ENCODE measurements at places on chromosomes 16 and 17.
A peak's percentile ranks its signal among the peaks of the same experiment; 100 is the strongest.

DNA sequence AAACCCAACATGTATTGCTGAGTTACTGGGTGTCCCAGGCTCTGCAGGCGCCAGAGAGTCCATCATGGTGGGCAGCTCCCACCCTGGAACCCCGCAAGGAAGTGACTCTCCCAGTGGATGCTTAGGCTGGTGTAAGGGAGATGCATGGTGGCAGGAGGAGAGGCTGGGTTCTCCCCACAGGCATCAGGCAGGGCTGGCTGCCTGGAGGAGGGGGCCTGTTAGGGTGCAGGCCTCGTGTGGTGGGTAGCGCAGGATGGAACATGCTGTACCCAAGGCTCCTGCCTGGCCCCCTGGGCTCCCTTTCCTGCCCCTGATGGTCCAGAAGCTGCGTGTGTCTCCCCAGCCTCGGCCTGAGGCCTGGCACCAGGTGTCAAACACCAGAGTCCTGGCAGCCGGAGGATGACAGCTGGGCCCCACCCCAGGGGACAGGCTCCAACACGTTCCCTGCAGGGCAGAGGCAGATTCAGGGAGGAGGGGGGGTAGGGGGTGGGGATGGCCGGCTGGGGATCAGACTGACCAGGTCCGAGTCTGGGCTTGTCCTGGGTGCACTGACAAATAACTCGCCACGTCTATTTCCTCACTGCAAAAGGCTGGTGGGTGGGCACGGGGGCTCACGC, 40.2 kb upstream of the CIBAR2 start:
- DNase-seq = no peak

- DNase-seq = no peak
Measured at GRCh38 chr16:24980077-24980793, 34.9 kb downstream of the ARHGAP17 start.

GRCh38 chr17:77146882-77147281, 6.1 kb downstream of the SEC14L1 start:
- DNase-seq = no peak

DNA sequence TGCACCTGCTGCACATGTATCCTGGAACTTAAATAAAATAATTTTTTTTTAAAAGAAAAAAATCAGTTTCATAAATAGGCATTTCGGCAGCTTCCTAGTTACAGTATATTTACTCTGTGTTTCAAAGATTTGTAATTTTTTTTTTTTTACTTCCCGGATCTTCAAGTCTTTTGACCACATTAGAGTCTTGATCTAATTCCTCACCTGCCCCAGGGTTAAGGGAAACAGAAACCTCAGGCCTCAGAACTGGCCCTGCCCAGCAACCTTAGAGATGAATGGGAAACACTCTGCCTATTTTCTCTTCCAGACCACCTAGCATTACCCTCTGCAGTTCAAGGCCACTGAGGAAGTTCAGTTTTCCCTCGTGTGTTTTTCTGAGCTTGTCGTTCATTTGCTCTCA, 304.0 kb downstream of the MAF start:
- no peak for DNase-seq

GRCh38 chr16:8848231-8848938, 20.4 kb downstream of the CARHSP1 start:
- DNase-seq = no peak

- DNase-seq = no peak
Measured at GRCh38 chr17:68054296-68054900, 18.9 kb downstream of the KPNA2 start.

GRCh38 chr16:78405833-78406232, 306.4 kb downstream of the WWOX start:
- DNase-seq = no peak

GRCh38 chr17:80471922-80472321, 4.5 kb downstream of the NPTX1 start:
- DNase-seq = no peak

GRCh38 chr17:72501404-72502370, 380.9 kb downstream of the SOX9 start:
- no peak for DNase-seq

- DNase-seq = no peak
Measured at GRCh38 chr17:77686903-77687302, 271.6 kb upstream of the TNRC6C start.

DNA sequence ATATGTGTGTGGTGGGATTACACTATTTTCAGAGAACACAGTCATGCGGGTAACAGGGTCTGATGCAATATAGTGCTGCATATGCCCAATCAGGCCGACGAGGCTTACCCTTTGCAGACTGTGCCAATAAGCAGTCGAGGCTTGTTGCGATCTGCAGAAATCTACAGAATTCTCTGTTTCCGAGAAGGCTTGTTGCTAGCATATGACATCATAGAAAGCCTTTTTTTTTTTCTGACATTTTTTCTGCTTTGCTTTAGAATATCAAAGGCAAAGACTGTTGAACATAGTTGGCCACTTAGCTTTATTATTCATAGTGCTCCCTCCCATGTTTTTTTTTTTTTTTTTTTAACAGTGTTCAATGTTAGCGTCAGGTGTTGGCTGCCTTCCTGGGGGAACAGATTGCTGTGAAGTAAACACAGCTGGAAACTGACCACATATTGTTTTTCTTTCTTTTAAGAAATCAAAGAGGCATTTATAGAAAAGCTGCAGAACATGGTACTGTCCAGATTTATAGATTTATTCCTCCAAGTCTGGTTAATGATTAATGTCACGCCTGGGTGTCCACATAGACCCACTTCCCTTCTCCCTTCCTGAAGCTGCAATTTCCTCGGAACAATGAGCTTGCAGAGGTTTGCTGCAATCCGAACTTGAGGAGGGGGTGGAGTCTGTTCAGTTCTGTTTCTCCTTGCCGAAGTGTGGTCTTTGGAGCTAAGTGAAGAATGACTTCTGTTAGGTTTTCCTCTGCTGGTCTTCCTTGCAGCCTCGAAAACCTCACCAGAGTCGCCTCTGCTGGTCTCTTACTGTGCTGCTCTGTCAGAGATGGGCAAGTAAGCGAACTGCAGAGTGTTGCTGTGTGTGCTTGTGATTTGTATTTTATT, 87.3 kb downstream of the MAP2K6 start:
- DNase-seq = no peak

DNA sequence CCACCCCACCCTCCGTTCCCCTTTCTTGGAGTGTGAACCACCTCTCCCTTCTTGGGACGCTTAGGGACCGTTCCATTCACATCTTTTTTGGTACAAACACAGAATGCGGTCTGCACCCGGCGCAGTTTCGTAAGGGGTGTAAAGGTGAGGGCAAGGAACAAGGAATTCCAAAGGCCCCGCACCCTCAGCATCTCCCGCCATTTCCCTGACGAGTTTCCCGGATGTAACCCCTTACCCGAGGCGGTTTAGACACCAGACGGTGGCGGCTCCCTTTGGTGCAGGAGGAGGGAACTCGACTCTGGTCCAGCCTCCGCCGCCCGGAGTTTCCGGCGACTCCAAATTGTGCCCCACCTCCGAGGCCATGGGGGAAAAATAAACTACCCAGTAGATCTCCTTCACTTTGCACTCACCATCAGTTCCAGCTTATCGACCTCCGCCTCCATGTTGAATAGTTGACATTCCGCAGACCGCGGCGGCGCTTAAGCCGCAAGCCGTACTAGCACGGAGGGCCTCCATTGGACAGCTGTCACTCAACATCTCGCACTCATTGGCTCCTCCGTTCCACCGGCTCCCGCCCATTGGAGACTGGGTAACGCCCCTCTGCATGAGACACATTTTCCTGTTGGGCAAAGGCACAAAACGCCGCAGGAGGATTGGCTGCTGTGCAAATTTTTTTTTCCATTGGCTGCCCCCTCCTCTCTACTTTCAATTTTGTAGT, at the start of gene SKA2:
SKA2 (minus strand) TSS at position 466 of the 718 bp plus-strand sequence; CDS start at position 443, 23 bp downstream.
- DNase-seq = peak; percentile 98

GRCh38 chr16:23847948-23848347, 12.2 kb downstream of the PRKCB start:
- no peak for DNase-seq

- DNase-seq = no peak
Measured at GRCh38 chr17:14310605-14311004, 9.7 kb downstream of the HS3ST3B1 start.

- no peak for DNase-seq
Measured at GRCh38 chr17:77581480-77581879, 377.0 kb upstream of the TNRC6C start.

- DNase-seq = no peak
Measured at GRCh38 chr17:6683081-6683684, 30.0 kb downstream of the SLC13A5 start.

- DNase-seq = no peak
Measured at GRCh38 chr17:40069751-40070708, 7.3 kb downstream of the THRA start.

DNA sequence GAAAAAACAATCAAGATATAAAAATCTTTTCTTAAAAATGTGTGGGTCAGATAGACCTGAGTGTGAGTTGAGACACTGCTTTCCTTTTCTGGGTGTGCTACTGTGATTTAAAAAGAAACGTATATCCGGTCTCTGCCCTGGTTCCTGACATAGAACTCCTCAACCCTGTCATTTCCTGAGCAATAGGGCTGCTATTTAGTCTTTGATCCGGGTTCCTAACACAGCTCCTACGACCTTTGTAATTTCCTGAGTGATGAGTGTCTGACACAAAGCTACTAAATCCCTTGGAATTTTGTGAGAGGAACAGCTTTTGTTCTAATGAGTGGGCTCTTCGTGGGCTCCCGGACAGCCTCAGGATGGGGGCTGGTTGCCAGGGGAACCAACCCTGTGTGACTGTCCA, 93.9 kb upstream of the FA2H start:
- DNase-seq = no peak

DNA sequence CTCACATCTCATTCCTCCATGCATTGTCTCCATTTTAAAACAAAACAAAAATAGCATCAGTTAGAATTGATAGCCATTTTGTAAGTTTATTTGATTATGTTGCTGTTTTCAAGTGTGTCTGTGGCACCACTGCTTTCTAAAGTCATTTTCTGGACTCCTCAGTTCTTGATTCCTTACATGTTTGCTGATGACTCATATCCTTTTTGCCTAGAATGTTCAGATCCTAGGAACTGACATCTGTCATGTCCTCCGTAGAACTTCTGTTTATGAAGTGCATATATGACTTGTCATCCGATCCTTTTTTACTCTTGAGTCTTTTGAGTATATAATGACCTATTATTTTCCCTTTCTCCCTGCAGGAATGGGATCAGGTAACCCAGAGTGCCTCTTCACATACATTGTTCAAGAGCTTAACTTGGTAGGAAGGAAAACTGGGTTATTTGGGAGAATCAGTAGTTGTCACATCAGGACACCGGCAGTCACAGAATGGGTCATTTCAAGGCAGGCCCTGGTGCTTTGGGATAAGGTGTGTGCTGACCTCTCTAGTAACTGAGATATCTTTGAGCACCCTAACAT, 69.2 kb downstream of the MAP2K4 start:
- DNase-seq = no peak

- DNase-seq = no peak
Measured at GRCh38 chr16:67163999-67164558, 466 bp upstream of the HSF4 start.

DNA sequence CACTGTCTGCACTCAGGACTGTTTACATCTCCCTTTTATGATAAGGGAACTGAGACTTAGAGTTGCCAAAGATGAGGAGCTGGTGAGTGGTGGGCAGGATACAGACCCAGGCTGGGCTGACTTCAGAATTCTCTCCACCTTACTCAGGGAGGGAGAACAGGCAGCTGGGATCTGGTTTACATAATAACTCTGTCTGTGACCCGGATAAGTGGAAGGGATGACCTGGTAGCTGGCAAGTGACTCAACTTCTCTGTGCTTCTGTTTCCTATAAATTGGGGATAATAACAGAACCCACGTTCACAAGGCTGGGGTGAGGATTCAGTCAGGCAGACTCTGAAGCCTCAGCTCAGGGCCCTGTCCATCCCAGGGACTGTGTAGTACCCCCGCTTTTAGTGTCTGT, 2.6 kb downstream of the SNX20 start:
- DNase-seq = no peak

GRCh38 chr17:78255029-78255656, 23.7 kb downstream of the TMEM235 start:
- DNase-seq = no peak

DNA sequence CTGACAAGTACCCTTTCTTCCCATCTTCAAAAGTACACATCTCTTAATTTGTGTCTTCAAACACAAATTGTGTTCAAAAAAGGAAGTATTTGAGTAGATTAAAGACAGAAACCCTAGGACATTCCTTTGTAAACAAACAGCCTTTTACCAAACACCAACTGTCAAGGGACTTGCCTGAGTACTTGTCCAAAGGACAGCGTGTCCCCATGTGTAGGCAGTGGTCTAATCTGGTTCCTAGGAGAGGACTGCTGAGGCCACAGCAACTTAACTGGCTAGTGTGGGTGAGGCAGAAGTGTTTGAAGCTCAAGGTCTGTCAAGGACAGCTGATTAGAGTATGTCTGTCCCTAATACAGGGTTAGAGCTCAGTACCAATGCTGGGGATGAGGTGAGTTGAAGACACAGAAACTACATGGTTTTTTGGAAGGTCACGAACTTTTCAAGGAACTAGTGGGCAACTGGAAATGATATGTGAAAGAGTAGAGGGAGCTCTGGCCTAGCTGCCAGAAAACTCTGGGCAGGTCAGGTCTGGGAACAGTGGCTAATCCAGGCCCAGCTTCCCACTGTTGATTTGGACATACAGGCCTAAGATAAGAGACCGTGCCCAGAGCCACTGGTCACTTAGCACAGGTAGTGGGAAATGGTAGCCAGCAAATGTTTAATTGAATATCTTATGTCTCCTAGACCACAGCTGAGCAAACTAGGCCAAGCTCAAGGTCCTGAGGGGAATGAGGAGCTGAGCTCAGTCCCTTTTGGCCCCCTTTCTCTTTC, 10.1 kb downstream of the HMOX2 start:
- no peak for DNase-seq

GRCh38 chr17:8173871-8174322, 2.3 kb downstream of the TMEM107 start:
- DNase-seq = no peak

GRCh38 chr17:1469231-1469852, 13.3 kb upstream of the CRK start:
- DNase-seq = no peak

- DNase-seq = no peak
Measured at GRCh38 chr16:86502856-86503748, 7.2 kb upstream of the FOXF1 start.

- DNase-seq = peak; percentile 13
Measured at GRCh38 chr17:17890773-17891759, 54.3 kb upstream of the SREBF1 start.

- no peak for DNase-seq
Measured at GRCh38 chr17:64472564-64472963, 23.6 kb downstream of the MILR1 start.

GRCh38 chr16:3695610-3696369, 21.5 kb downstream of the TRAP1 start:
- DNase-seq = no peak

DNA sequence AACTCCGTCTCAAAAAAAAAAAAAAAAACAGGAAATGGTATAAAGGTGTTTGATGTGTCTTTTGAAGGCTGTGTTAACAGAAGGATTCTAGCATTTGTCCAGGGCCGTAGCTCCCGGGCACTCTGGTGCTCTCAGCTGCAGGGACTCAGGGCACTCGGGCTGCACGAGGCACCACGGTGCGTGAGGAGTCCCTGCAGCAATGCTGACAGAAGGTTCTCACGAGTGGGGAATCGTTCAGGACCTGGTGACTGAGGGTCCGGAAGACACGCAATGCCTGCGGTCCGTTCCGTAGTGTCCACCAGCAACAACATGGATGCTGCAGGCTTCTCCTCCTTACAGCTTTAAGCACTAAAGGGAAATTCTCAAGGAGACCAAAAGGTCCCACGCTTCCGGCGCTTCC, 12.6 kb upstream of the FAAP100 start:
- no peak for DNase-seq

GRCh38 chr16:81036751-81037350, 1.2 kb downstream of the ATMIN start:
- DNase-seq = no peak
